ENCODE measurements at places on chromosomes 13 and 19.

- no peak for DNase-seq
Observed at GRCh38 chr13:113820813-113821651, 42.8 kb downstream of the GAS6 start.

GRCh38 chr19:48852292-48852691 is 16.0 kb upstream of the HSD17B14 start:
- DNase-seq = no peak

DNA sequence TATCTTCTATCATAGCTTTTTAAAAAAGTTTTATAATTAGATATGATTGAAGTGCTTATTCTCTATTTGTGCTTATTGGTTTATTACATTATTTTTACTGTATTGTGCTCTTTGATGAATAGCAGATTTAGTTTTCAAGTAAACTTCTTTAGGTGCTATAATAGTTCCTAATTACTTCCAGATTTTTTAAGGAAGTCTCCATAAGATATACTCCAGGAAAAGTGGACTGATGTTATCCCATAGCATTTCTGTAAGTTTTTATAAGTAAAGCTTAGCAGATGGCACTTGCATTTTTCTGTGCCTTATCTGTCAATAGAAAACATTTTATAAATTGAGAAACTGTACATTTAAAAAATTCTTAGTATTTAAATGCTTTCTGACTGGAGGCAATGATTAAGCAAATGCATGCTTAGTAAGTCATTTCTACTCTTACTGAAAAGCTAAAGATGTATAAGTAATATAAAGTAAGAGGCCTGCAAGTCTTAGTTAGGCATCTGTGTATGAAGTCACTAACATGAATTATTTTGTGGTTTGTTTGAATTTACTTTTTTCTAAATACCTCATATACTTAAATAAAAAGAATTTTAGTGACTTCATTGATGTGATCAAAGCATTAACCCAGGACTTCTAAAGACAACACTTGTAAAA is 182.8 kb downstream of the MAB21L1 start:
- no peak for DNase-seq

GRCh38 chr19:55116859-55117662 is at the start of gene PPP1R12C:
Gene PPP1R12C (minus strand): TSS chr19:55117637. CDS start chr19:55117543, 94 bp downstream.
- DNase-seq = no peak

- DNase-seq = no peak
Observed at GRCh38 chr13:54927538-54927937, 1898.9 kb downstream of the OLFM4 start.

DNA sequence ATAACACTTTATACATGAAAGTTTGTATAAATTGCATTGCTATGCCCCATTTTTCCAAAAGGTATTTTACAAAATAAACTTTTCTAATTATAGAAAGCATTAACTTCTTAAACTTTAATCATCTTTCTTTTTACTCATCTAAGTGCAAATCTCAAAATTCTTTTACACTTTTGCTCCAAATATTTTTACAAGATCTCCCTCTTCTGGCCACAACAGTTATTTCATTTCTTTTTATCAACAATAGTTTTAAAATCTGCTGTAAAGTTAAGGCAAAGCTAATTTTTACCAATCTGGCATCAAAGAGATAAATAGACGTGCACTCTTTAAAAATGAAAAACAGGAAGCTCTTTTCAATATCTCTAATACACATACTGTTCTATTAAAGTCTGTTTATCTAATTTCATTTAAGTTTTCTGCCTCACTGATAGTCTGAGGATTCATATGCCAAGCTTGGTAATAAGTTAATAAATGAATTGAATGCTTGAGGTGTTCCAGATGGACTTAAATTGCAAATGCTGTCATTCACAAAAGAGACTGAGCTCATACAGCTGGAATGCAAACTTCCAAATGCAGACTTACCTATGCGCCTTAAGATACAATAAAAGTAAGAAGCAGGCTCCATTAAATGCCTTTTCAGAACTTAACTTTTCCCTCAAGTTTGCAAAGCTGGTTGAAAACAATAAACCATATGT is 583.0 kb upstream of the ATXN8OS start:
- DNase-seq = no peak

DNA sequence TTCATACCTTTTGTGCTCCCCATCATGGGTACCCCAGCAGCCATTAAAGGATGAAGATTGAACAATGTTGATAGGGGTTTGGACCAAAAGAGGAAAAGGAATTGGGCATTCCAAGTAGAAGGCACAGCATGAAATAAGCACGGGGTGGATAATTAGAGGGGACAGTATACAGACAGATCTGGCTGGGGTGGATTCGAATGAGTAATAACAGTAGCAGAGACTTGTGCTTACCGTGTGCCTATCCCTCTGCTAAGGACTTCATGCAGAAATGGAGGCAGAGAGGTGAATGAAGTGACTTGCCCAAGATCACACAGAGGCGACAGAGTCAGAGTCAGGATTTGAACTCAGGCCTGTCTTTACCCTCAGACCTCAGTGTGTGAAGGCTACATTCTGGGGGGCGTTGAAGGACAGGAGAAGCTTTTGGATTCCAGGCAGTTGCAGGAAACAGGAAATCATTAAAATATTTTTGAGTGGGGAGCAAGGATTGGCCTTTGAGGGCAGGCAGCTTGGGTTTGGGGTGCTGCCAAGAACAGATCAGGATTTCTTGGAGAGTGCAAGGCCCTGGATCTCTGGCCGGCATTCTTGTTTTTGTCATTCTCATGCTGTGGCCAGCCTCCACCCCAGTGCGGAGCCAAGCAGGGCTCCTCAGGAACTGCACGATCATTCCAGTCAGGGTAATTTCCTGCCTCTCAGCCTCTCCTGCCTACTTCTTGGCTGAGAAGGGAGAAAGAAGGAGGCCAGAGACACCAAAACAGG is 18.7 kb downstream of the PAF1 start:
- no peak for DNase-seq

DNA sequence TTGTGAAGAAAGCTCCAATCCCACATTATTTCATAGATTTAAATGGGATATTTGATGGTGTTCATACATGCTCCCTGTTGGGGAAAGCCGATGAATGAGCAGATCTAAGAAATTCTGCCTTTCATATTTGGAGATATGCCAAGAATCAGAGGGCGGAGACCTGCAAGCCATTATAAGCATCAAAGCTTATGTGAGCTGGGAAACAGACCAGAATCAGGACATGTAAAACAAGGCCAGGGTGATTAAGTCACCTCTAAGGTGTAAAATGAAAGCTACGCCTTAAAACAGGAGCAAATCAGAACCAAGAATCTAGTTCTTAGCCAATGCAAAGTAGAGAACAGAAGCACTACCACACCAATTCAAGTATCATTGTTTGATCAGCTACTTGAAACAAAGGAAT is 392.4 kb downstream of the DCT start:
- peak; percentile 18 for DNase-seq

- DNase-seq = no peak
Observed at GRCh38 chr19:3322199-3322978, 44.0 kb upstream of the NFIC start.

- DNase-seq = no peak
Observed at GRCh38 chr13:30042891-30043630, 192.6 kb upstream of the UBL3 start.

- peak; percentile 92 for DNase-seq
Observed at GRCh38 chr19:53879140-53880081, 2.6 kb upstream of the PRKCG start.

DNA sequence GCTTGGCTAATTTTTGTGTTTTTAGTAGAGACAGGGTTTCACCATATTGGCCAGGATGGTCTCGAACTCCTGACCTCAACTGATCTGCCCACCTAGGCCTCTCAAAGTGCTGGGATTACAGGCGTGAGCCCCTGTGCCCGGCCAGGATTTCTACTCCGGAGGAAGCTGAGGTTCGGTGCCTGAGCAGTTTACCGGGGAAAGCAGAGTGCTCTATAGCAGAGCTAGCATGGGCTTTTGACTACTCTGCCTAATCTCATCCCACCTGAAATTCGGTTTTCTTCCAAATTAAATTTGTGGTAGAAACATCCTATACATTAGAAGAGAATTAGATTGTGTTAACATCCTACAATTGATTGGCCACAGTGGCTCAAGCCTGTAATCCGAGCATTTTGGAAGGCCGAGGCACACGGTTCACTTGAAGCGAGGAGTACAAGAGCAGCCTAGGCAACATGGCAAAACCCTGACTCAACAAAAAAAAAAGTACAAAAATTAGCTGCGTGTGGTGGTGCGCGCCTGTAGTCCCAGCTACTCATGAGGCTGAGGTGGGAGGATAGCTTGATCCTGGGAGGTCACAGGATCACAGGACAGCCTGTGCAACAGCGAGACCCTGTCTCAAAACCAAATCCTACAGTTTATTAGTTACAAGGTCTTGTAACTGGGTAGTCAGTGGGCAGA is 1.6 kb downstream of the RPL13A start:
- DNase-seq = no peak

DNA sequence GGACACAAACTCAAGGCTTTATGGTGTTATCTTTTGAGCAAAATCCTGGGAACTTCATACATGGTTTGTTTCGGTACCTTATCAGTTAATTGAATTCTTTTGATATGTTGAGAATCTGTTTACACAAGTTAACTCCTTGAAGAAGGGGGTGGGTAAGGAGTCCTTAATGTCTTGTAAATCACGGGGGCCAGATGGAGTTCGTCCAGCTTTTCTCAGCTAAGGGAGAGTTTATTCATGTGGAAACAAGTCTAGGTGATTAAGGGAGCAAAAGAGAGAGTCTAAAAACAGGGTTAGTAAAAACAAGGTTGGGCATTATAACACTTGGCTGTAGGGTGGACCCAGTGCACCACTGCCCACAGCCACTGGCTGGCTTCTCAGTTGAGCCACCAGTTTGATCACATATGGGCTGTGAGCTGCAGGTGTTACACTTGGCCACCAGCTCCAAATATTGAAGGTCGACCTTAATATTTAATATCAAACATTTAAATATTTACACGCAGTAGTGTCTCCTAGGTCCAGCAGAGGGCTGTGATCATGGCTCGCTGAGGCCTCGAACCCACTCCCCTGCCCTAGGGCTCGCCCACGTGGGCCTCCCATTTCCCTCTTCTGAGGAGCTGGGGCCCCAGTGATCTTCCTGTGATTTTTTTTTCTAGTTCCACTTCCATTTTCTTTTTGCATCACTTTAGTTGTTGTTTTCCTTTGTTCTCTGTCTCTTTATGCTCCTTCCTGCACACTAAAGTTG is 21.0 kb upstream of the ZNF43 start:
- DNase-seq = no peak

- DNase-seq = no peak
Observed at GRCh38 chr13:34913040-34913439, 29.0 kb upstream of the NBEA start.

DNA sequence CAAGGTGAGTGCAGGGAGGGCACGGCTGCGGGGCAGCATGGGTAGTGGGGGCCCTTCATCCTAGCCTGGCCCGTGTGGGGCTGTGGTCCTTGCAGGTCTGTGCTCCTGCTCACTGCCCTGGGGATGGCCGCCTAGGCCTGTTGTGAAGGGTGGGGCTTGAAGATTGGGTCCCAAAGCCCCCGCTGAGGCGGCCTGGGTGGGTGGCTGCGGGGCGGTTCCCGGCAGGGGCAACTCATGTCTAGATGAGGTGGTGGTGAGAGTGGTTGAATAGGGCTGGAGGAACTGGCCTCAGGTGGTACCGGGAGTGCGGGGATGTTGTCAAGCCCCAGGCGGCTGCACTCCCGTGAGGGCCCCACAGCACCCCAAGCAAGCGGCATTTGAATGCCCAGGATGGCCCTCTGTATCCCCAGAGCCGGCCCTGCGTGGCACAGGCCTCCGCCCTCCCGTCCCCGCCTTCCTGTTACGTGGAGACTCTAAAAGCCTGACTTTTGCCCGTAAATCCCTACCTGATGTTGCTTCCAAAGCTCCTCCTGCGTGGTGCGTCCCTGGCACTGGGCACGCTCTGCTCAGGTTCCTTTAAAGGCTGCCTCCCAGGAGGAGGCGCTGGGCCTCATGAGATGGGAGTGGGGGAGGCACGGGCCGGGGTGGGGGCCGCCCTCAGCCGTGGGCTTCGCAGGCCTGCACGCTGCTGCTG is 15.0 kb downstream of the SPPL2B start:
- DNase-seq = no peak

- DNase-seq = no peak
Observed at GRCh38 chr19:2339644-2340310, 11.3 kb downstream of the SPPL2B start.

DNA sequence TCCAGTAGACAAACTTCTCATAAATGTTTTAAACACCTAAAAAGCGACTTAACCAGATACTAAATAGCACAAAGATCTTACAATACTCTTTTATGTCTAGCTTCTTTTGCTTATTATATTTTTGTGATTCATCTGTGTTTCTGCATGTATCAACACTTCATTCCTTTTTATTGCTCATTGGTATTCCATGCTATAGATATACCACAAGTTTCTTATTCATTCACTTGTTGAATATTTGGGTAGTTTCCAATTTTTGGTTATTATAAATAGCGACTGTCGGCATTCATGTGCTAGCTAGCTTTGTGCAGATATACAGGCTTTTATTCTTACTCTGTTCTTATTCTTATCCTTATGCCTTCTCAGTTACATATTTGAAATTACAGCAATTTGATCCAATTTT is 50.0 kb upstream of the RGCC start:
- no peak for DNase-seq

DNA sequence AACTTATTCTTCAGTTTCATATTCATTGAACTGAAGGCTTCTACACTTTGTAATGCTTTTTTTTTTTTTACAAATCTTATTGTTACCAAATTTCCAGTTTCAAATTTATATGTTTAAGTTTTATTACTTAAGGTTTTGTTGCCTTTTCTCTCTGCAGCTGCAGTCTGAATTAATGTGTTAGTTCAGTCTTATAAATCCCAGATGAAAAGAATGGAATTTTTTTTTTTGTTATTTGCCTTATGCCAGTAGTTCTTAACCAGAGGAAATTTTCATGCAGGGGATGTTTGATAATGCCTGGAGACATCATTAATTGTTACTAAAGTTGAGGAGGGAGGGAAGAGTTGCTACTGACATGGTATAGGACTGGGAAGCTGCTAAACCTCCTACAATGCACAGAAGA is 367.9 kb upstream of the SPRY2 start:
- no peak for DNase-seq

DNA sequence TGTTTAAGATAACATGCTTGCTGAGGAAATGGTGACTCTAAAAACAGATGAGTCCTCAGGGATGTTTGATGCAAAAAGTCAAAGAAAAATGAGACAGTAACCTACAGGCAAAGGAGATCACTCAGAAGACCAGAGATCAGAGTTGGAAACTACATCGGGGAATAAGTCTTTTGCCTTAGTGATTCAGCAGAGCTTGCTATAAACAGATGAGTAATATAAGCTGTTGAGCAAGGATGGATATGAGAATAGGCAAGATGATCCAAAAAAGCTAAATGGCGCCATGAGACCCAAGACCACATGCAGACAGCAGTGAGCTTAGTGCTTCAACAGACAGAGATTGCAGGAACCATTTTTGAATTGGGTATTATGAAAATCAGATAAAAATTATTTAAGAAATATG is 168.6 kb downstream of the POSTN start:
- DNase-seq = no peak

Data from NCI-H748 treated with DMSO at 0.1 percent for 48 hours (cell line).